ENCODE measurements at places on chromosomes 12 and 14.
A peak's percentile ranks its signal among the peaks of the same experiment; 100 is the strongest.

DNA sequence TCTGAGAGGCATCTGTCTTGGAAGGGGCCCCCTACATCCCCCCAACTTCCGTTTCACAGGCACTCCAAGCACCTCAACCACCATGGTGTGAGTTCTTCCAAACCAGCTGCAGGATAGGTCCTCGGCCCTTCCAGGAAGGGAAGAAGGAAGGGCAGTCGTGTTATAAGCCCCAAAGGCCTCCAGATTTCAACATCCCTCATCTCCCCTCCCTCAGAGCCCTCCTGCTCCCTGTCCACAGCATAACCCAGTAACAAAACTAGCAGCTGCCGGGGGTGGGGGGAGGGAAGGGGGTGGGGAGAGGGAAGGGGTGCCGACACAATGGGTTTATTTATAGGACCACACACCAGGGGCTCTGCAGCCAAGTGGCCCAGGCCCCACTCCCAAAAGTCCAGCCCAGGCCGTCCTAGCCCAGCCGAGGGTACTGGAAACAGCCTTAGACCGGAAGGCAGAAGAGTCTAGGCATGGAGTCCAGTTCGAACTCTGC is 18.3 kb downstream of the NCKAP5L start:
- DNase-seq: no peak

- DNase-seq: no peak
Measured at GRCh38 chr14:31660191-31660590, 99.0 kb downstream of the NUBPL start.

GRCh38 chr12:132115500-132115899 is 28.6 kb downstream of the DDX51 start:
- no peak for DNase-seq

GRCh38 chr14:66543996-66544395 is 36.0 kb downstream of the GPHN start:
- no peak for DNase-seq

DNA sequence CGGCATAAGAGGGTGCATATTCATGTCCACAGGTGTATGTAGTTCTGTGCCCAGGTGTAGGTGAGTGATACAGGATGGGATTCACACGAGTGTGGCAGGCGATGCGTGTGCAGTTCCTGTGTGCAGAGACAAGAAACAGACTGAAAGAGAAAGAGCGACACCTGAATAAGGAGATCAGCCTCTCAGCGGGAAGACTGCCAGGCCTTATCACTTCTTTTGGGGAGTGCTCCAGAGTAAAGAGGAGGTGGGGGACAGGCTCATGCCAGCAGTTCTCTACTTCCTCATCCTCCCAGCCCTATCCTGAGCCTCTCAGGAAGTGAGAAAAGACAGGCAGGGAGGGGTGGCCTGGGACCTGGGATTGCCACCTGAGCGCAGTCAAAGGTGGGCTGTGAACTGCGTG is 2.8 kb downstream of the PSMB11 start:
- DNase-seq: no peak

DNA sequence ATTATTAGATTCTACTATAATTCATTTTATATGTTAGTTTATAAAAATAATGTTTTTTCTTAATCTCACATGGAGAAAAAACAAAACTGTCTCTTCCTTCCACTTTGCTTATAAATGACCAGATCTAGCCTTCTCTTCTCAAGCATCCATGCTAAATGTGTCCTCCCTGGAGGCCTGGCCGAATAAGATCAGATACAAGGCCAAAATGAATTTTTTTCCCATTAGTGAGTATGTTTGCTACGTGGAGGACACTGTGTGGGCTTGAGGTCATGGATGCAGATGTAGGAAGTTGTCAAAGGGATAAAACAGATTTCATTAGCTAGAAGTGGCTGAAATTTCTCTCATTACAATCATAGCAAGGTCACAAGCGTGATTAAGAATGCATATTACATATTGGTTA is 1244.9 kb upstream of the SEL1L start:
- no peak for DNase-seq

GRCh38 chr14:90697577-90698206 is 118.5 kb downstream of the TTC7B start:
- DNase-seq: peak; percentile 53

DNA sequence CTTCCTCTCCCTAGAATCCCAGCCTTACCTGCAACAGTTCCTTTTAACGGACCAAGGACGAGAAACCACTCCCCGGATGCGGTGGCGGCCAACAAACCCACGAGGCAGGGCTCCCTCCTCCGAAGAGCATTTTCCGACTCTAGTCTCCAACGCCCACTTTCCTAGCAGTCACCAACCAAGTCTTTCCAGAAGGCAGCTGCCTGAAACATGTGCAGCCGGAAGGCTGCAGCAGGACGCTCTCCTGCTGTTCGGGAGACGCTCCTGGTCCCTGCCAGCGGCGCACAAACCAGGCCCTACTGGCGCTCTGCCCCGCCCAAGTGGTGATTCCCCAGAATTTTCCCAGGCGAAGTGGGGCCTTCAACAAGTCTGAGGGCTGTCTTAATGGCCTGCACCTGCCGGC is 21.1 kb upstream of the ADAM20 start:
- no peak for DNase-seq

DNA sequence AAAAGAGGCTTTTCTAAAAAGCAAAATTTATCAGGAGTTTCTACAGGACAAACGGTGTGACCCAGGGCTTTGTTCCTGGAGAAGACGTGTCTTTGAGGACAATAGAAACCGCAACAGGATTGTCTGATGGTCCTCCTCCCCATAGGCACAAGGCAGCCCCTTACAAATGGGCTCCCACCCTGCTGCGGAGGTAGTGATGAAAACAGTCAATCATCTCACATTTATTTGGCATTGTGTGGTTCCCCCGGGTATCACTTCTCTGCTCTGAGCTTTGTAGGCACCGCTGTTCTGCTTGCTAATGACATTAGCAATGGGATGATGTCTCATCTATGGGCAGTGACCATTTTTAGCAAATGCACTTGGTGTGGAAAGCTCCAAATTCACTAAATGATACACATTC is 155.5 kb upstream of the TMPO start:
- DNase-seq: no peak

- DNase-seq: no peak
Measured at GRCh38 chr14:106585692-106586091, 1059.3 kb downstream of the TMEM121 start.

DNA sequence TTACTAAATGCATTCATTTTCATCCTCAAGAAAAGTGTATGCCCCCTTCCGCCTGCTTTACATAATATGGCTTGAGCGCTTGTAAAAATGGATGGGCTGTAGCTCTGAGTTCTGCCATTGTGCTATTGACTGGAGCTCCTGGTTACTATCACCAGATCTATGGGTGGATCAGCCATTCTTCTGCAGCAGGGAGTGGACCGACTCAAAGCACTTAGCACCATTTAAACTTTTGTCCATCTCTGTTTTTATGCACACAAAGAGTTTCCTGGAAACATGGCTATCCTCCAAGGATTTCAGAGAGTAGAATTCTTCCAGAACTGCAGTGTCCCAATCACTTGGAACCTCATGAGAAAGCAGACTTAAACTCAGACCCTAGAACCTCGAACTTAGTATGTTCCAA is 4.5 kb upstream of the NUMB start:
- no peak for DNase-seq

GRCh38 chr12:17503742-17504141 is 586.3 kb downstream of the RERGL start:
- DNase-seq: no peak

DNA sequence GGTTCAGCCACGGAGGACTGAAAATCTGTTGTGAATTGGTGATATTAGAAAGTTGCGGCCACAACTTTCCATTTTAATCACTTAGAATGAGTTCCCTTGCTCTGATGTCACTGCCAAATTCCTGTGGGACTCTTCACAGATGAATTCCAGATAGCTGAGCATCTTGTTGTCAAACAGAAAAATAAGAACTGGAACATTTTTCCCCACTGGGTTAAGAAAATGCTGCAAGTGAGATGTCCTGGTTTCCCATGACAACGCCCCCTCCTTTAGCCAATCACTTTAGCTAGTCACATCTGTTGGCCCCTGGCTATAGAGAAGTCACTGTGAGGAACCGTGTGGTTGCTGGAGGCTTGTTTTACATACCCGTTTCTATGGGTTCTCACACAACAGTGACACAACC is 135.9 kb downstream of the KTN1 start:
- no peak for DNase-seq

DNA sequence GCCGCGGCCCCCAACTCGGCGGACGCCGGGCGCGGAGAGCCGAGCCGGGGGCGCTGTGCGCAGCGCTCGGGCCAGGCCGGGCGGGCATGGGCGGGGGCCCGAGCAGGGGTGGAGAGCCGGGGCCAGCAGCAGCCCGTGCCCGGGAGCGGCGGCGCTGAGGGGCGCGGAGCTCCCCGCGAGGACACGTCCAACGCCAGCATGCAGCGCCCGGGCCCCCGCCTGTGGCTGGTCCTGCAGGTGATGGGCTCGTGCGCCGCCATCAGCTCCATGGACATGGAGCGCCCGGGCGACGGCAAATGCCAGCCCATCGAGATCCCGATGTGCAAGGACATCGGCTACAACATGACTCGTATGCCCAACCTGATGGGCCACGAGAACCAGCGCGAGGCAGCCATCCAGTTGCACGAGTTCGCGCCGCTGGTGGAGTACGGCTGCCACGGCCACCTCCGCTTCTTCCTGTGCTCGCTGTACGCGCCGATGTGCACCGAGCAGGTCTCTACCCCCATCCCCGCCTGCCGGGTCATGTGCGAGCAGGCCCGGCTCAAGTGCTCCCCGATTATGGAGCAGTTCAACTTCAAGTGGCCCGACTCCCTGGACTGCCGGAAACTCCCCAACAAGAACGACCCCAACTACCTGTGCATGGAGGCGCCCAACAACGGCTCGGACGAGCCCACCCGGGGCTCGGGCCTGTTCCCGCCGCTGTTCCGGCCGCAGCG is 639 bp downstream of the FZD10 start:
- DNase-seq: no peak

DNA sequence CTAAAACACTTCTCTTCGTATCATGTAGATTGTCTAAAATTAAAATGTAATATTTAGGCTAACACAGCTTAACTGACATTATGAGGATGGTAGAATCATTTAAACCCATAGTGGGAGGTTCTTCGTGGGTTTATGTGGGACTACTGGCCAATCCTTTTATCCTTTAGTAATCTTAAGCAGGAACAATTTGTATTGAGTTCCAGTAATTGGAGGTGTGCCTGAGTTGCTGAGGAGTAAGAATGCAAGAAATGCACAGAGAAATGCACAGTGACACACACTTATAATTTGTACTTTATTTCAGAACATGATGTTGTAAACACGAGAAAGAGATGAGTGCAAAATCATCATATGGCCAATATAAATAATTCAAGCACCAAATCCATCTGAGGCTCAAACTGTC is 22.3 kb downstream of the OTOGL start:
- DNase-seq: no peak

DNA sequence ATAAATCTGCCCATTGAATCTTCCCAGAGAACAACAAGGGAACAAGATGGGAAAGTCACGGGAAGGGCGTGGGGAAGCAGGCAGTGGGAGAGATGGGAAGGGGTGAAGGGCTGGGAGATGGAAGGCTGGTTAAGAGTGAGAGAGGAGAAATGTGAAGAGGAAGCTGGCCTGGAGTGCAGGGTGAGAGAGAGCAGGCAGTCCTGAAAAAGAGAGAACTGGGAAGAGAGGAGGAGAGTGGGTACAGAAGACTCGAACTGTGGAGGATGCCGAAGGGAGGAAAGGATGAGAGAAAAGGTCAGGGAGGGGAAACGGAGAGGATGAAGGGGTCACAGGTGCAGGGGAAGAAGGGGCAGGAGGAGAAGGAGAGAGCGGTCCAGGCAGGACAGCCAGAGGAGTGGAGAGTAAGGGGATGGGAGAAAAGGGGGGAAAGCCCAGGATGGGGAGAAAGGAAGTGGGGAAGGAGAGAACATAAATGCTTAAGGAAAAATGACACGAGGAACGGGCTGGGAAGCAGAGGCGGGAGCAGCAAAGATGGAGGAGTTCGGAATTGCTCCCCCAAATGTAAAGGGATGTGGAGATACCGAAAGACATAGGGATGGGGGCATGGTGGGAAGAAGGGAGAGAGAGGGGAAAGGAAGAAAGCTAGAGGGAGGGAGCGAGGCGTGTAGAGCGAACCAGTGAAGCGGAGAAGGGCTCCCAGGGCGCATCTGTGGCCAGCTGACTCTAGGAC is 1.2 kb downstream of the PIANP start:
- no peak for DNase-seq

DNA sequence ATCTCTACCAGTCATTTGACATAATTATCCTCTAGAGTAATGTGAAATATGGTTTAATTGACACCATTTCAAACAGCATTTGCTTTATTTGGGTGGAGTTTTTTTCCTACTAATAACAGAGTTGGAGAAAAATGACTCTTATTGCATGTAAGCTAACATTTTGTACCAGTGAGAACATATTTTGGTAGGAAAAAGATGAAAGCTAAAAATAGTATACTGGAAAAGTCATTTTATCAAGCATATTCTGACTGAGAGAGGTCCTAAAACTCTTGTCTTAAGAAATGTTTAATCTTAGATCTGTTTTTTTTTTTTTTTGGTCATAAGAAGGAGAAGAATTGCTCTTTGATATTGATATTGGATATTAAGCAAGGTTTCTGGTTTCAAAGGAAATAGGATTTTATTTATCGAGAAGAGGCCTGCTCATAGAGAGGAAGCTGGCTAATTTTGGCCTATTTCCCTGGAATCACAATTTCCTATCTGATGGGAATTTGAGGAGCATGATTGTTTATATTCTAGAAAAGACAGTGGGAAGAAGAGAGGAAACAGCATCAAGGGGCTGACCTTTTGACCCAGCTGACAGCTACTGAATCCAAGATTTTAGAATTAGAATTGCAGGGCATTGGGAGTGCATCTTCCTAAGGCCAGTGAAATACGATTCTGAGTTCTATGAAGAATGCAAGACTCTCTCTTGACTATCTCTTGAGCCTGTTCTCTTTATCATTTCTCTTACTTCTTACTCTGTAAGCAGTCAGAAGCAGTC is 19.4 kb downstream of the OTOGL start:
- no peak for DNase-seq

- no peak for DNase-seq
Measured at GRCh38 chr12:110809149-110809548, 37.6 kb upstream of the CCDC63 start.

GRCh38 chr14:22598896-22599244 is 770 bp downstream of the ABHD4 start:
- DNase-seq: no peak

DNA sequence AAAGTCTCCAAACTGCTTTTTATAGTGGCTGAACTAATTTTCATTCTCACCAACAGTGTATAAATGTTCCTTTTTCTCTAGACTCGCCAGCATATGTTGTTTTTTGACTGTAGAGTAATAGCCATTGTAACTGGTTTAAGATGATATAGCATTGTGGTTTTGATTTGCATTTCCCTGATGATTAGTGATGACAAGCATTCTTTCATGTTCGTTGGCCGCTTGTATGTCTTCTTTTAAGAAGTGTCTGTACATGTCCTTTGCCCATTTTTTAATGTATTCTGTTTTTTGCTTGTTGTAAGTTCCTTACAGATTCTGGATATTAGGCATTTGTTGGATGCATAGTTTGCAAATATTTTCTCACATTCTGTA is 404.9 kb downstream of the FLRT2 start:
- DNase-seq: no peak
